ENCODE measurements at places on chromosomes 5 and 9.

DNA sequence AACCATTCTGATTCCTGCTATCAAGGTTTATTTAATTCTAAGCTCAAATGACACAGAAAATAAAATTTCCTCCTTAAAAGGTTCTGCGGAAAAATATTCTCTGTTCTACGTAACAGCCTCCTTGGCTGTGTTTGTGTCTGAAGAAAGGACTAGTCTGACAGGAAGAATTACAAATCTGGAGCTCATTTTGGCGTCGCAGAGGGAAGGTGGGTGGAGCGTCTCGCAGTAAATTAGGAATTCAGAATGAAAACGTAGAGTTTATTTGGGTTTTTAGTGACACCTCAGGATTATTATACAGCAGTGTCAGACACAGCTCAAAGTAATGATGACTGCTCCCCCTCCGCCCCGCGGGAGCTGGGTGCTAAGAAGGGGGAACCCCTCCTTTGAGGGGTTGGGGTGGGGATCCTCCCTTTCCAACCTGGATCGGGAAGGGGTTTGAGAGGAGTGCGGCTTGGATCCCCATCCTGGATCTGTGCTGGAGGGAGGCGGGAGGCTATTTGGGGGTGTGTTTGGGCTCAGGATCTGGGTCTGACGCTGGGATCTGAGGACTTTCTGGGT is 933 bp upstream of the TGFBR1 start:
- no peak for DNase-seq

GRCh38 chr5:139900546-139901250 is 105.1 kb downstream of the PSD2 start:
- no peak for DNase-seq

DNA sequence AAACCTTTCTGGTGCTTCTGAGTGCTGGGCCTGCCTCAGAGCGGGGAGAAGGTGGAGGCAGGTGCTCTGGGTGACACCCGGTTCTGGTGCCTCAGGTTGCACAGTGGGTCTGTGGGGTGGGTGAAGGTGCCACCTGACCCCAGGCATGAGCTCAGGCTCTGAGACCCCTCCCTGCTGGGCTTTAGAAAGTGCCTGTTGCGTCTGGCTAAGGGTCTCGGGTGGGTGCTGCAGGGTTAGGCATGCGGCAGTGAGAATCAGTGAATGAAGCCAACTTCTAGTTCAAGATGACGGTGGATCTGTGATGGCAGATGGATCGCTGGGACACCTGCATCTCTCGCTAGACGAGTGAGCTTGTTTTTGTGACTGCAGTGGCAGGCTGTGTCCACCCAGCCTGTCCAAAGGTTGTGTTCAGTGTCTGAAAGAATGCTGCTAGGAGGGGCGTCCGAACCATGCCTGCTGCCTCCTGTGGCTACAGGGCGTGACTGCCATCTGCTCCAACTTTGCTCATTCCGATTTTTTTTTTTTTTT is 5.0 kb downstream of the SQSTM1 start:
- no peak for DNase-seq

DNA sequence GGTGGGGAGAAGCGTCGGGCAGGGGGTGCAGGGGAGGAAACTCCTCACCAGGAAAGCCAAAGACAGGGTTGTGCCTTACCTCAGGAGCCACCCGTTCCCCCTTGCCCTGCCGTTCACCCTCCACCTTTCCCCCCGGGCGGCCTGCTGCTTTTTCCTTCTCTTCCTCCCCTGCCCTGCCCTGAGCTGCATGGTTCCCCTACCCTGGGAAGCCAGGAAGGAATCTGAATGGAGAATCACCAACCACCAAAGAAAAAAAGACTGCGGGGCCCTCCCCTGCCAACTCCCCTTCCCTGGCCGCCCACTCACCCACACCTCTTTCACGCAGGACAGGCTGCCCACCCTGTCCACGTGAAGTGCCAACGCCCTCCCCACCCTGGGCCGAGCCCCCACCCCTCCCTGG is 820 bp upstream of the NFX1 start:
- DNase-seq = no peak

GRCh38 chr5:168874713-168875380 is 295.7 kb upstream of the PANK3 start:
- no peak for DNase-seq

DNA sequence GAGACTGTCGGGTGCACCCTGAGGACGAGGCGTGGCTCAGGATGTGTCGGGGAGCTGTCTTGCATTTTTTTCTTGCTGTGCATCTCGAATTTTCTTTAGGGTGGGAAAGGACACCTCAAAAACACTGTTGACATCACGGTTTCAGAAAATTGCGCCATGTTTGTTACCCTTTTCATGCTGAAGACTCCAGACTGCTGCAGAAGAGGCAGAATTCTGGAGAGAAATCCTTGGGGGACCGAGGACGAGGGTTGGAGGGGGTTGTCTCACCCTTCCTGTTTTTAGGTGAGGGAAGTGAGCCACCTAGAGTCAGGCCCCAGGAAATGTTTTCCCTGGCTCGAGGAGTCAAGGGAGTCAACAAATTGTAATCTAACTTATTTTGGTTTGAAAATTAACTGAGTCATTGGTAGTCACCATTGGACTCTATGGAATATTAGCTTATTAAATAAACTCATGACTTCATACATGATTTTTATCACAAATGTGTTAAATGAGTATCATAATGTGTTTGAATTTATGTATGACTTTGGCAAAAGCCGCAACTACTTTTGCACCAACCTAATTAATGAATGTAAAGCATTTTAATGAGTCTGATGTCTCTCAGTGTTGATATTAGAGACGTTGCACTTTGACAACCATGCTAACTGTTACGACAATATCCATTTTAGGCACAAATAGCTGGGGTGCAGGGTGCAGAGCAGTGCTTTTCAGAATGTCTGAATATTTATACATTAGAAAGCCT is 724 bp upstream of the LYSMD3 start:
- DNase-seq = no peak

DNA sequence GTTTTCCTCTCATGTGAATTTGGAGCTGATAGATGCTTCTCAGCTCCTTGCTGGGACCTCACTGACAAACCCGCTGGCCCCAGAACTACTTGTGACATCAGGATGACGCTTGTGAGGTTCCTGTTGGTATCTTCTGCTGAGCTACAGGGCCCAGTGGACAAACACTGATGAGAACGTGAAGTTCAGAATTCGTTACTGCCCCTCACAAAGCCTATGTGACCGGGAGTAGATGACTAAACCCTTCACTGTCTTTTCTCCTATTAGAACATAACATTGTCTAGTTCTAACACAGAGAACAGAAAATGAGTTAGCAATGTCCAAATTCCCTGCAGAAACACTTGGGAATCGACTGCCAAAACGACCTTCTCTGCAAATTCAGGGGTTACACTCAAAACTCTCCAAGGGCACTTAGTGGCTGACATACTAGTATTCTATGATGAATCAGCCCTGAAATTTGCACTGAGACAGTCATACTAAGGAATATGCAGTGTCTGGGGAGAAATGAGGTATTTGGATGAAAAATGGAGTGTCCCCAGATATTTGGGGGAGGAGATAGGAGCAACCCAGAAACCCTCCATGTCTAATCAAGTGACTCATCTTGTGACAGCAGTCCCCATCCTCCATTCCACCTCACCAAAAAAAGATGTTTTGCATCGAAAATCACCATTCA is 143.2 kb upstream of the TRIM32 start:
- DNase-seq = no peak

DNA sequence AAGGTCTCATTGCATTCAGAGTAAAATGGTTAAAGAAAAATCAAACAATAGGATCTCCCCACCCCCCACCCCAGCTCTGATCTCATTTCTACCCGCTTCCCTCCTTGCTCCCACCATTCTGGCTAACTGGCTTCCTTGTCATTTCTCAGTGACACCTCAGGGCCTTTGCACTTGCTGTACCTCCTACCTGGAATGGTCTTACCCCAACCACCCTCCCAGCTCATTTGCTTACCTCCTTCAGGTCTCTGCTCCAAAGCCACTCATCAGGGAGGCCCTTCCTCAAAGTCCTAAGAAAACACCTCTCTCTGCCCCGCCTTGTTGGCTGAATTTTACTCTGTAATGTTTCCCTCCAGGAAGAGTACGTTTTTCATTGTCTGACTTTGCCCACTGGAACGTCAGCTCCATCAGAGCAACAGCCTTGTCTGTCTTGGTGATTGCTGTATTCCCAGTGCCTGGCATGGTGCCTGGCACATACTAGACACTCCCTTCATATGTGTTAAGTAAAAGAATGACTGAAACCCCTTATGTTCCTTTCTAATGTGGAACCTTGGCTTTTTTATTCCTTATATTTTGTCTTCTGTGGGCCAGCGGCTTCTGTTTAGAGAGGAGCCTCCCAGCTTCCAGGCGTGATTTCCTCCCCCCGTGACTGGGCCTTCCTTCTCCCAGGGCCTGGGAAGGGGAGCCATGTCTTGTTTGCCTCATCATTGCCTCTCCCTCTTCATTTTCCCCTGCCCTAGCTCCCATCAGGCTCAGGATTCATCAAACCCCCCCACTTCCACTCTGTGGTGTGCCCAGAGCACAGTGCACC is 26.9 kb downstream of the NEURL1B start:
- no peak for DNase-seq

- DNase-seq = no peak
Measured at GRCh38 chr5:40676613-40677343, 2.9 kb upstream of the PTGER4 start.

DNA sequence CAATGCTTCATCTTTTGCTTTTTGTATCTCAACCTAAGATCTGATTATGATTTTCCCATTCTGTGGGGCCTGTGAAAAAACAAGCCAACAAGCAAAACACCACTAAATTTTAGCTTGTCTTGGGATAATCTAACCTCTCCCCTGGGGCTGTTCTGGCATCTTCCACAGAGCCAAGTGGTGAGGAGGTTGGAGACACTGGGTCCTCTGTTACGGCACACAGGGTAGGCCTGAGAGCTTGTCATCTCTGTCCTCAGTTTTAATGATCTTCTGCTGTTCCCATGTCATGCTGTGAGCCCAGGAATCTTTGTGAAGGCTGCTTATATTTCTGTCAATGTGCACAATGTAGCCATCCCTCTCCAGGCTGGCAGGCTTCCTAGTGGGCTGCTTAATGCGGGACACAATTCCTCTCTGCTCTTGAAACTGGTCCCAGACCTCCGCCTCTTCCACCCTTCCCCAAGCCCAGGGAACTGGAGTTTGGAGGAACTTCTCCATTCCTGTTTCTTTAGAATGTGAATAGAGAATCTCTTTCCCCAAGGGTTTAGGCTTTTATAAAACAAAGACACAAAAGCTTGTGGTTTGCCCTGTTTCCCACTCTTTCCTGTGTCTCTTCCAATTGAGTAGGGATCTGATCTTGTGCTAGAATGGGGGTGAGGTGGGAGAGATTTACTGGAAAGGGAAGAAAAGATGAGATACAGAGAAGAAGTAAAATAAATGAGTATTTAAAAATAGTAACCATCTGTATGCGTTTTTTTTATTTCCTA is 30.9 kb upstream of the SEMA6A start:
- DNase-seq = no peak

- DNase-seq = no peak
Measured at GRCh38 chr9:98373609-98374008, 118.2 kb upstream of the TBC1D2 start.

GRCh38 chr5:3153226-3153858 is 401.9 kb upstream of the IRX2 start:
- no peak for DNase-seq

- no peak for DNase-seq
Measured at GRCh38 chr9:85339338-85339737, 402.4 kb downstream of the AGTPBP1 start.

DNA sequence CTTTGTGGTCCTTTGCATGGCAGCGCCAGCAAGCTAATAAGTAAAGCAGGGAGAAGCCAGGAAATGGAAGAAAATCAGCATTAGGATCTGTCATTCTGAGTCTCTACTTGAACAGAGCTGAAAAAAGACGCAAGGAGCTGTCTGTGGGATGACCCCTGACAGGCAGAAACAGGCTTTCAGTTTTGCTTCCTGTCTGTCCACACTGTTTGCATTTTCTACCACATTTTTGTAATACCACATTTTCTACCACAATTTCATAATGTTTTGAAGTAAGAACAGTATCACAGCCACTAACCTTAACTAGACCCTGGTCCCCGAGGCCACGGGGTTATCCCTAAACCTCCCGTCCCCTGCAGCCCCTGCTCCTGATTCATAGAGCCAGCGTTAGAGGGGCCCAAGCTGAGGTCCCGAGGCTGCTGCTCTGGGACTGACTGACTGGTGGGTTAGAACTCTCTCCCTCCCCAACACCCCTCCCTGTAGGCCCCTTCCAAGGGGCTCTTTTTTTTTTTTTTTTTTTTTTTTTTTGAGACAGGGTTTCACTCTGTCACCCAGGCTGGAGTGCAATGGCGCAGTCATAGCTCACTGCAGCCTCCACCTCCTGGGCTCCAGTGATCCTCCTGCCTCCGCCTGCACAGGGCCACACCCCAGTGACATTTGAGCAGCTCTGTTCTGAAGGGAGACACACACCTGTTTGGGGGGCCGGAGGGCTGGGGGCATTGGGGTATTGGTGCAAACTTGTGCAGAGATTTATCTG is 4.0 kb upstream of the CLIC3 start:
- DNase-seq = peak; percentile 65

DNA sequence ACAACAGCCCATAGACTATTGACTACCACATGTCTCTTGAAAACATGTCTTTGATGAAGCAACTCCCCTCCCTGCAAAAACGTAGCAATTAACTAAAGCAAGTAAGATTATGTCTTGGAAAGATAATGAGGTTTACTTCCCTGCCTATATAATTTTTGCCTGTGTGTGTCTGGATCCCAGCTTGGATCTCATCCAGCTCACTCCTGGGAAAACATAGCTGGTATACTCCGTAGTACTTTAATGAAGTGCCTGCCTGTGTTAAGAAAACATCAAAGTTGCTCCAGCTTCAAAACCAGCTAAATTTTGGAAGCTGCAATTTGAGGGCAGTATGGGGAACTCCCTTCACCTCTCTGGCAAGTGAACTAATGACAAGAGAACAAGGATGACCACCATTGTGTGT is 182.6 kb upstream of the C9orf72 start:
- no peak for DNase-seq

- no peak for DNase-seq
Measured at GRCh38 chr5:75337366-75338021, 474 bp downstream of the HMGCR start.

DNA sequence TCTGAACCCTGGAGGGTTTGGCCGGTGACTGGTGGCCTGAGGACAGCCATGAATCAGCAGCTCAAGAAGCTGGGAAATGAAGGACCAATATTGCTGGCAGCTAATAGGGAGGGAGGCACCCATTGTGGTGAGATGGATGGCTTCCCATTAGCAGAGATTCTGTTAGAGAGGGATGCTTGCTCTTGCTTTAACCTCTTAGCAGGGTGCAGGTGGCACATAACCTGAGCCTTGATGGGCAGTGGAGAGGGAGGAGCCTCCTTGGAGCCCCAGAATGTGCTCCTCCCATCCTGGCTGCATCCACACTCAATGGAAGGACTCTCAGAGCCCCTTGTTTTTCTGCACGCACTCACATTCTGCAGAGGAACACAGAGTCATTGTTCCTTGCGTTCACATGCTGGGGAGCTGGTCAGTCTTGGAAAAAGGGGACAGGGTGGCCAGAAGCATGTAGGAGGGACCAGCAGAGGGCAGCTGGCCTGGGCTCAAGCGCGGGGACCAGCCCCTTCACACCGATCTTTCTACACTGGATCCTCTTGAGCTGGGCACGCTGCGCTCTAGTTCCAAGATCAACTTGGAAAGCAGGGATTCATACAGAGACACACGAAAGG is 161.8 kb downstream of the MED10 start:
- no peak for DNase-seq
